ENCODE measurements at places on chromosomes 11 and 22.

DNA sequence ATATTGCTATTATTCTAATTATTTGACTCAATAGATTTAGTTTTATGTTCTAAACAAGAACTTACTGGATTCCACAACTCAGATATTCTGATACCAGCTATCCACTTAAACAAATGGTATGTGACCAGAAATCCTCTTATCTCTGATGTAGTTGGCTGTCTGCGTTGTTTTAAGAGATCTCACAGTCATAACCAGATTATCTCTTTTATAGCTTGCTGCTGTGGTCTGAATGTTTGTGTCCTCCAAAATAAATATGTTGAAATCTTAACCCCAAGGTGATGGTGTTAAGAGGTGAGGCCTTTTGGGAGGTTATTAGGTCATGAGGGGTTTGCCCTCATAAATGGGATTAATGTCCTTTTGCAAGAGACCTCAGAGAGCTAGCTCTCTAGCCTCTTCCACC, 12.7 kb downstream of the ANKRD42 start:
- DNase-seq, result no peak

- DNase-seq, result no peak
Measured at GRCh38 chr11:15097411-15097810, 17.3 kb upstream of the INSC start.

DNA sequence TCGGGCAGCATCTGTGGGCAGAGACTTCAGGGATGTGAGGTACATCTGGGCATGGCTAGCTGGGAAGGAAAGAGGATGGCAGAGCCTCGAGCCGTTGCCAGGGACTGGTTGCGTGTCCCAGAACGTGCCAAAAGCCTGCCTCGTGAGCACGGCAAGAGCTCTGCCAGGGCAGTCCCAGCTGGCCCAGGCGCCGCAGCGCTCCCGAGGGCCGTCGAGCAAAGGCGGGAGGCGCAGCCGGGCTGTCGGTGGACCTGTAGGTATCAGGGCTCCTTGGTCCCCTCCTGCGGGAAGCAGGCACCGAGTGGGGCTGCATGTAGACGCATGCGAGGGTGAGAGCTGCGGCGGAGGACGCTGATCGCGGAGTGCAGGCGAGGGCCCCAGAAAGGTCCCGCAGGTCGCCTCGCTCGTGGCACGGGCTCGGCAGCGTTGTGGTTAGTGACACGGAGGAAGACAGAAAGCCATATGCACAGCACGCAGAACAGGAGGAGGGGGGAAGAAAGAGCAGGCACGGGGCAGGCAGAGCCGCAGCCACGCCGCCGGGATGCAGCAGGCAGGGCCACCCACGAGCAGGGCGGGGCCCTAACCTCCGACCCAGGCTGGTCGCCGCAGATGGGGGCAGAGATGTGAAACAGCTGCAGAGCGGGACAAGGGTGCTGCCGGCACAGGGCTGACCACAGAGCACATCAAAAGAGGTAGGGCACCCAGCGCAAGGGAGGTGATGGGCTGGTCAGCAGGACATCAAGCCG, 18.0 kb downstream of the LSP1 start:
- no peak for DNase-seq

GRCh38 chr11:64553554-64554201, 37.3 kb upstream of the SLC22A12 start:
- DNase-seq, result no peak

- DNase-seq, result no peak
Measured at GRCh38 chr22:38043151-38044039, 13.8 kb upstream of the PICK1 start.

GRCh38 chr11:7050191-7050590, 29.9 kb downstream of the NLRP14 start:
- DNase-seq, result no peak
